ENCODE measurements at places on chromosomes 12 and 14.
A peak's percentile ranks its signal among the peaks of the same experiment; 100 is the strongest.

- DNase-seq: no peak
Observed at GRCh38 chr14:50906326-50907065, 34.6 kb downstream of the ABHD12B start.

DNA sequence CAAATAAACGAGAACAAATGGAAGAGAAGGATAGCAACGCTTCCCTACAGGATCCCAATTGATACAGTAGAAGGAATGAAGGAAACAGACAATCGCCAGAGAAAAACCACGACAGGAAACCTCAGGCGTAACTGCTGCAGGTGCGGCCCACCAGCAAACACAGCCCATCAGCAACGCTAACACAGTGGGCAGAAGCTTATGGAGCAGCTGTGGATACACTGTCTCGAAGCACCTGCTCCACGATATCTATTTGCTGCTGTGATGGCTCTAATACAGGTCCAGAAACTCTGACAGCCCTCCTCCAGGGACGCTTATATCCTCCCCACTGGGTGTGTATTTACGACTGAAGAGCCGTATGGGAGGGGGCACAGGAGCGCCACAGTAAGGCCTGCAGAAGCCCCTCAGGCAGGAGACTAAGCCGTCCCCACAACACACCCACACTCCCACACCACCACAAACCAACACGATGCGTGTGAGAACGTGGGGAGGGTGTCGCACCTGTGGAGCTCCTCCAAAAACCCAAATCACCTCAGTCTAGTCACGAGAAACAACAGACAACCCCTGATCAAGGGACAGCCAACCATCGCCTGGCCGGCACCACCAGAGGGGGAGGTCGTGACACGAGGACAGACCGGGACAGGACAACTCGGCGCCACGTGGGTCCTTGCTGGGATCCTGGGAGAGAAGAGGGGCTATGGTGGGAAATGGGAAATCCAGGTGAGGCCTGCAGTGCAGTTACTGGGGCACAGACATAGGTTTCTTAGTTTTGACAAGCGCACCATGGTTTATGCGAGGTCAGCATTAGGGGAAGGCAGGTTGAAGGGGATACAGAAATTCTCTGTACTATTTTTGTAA, 24.0 kb downstream of the POLE start:
- no peak for DNase-seq

GRCh38 chr14:34126586-34126985, 175.7 kb upstream of the EGLN3 start:
- no peak for DNase-seq

- DNase-seq: peak; percentile 7
Observed at GRCh38 chr14:99909513-99910064, 116.4 kb downstream of the EML1 start.

DNA sequence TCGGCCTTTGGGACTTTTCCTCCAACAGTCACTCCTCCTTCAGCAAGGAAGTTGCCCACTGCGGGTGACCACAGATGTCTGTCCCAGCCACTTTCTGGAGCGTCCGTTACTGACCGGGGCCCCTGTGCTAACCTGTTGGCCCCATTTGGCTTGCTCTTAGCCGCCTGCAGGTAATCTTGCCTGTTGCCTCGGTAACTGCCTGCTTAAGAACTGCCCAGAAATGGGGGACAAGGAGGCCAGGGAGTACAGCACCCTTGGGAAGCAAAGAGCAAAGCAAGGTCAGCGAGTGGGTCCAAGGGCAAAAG, 338.8 kb upstream of the SFSWAP start:
- DNase-seq: no peak

GRCh38 chr12:32098112-32098511, 8.5 kb upstream of the BICD1 start:
- DNase-seq: no peak

DNA sequence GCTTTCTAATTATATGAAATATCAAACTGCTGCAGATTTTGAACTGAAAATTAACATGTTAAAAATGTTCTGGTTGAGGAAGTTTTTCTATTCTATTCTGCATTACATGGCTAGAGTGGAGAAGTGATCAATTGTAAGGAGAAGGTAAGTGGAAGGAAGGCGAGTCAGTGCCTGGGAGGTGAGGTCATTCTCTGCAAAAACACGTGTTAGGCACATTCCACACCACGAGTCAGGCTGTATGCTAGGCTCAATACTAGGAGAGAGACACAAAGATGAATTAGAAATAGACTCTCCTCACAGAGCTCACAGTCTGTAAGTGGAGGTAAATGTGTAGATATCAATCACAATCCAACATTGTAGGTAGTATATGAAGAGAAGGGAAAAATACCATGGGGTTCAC, 194.1 kb downstream of the NOVA1 start:
- DNase-seq: peak; percentile 33

- DNase-seq: no peak
Observed at GRCh38 chr14:54695196-54695595, 128.3 kb downstream of the SAMD4A start.

- no peak for DNase-seq
Observed at GRCh38 chr12:52404951-52405350, 1.2 kb downstream of the KRT82 start.

GRCh38 chr14:46818147-46818546, 166.6 kb upstream of the RPL10L start:
- no peak for DNase-seq

DNA sequence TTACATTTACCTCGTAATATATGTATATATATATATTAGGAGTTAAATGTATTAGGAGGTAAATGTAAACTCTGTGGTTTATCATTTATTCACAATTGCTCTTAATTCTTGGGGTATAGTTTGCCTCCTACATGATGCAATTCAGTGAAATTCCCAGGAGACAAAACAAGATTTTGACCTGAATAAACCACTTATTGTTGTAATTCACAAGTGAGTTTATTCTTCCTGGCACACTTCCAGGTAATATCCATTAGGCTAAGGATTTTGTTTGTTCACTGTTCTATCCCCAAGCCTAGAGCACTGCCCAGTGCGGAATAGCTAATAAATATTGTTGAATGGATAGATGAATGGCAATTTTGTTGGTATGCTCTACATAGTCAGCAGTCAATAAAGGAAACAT, 3.0 kb downstream of the SMIM10L1 start:
- DNase-seq: peak; percentile 3

DNA sequence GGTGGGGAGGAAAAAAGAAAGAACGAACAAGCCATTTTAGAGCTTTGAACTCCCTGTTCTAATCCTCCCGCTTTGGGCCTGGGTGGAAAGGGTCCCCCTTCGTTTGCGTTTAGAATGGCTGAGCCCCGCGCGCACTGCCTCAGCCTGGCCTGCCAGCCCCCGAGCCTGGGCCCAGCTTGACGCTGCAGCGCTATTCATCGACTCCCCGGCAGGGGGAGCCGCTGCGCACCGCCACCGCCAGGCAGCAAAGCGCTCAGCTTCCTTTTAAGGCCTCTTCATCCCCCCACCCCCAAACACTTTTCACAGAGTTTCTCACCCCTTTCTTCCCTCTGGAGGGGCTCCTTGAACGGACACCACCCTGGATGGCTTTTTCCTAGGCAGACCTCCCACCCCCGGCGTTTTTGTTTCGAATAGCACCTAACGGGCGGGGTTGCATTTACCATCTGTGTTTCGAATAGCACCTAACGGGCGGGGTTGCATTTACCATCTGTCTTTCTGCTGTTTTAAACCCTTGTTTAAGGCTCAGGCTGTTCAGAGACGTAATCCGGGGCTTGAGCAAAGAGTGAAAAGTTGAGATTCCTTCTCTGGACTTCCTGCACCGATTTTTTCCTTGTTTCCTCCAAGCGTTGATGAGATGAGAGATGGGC, 56.4 kb upstream of the PIWIL1 start:
- no peak for DNase-seq

DNA sequence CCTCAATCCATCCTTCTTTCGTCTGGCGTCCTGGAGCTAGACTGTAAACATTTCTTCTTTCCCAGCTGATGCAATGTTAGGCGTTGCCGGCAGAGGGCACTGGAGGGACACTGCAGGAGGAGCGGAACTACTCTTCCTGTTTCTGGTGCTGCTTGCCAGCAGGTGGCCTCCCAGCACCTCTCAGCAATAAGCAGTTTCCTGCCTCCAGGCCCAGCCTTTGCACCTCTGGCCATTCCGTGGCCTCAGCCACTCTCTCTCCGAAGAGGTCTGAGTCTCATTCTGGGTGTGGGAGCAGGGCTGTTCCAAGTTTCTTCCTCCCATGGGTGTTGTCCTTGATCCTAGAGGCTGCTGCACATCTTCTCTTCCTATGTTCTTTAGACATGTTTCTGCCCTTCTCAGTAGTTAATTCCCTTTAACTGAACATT, 7.5 kb upstream of the ASPG start:
- peak; percentile 79 for DNase-seq

GRCh38 chr14:64937171-64937820, 5.2 kb downstream of the GPX2 start:
- peak; percentile 8 for DNase-seq

DNA sequence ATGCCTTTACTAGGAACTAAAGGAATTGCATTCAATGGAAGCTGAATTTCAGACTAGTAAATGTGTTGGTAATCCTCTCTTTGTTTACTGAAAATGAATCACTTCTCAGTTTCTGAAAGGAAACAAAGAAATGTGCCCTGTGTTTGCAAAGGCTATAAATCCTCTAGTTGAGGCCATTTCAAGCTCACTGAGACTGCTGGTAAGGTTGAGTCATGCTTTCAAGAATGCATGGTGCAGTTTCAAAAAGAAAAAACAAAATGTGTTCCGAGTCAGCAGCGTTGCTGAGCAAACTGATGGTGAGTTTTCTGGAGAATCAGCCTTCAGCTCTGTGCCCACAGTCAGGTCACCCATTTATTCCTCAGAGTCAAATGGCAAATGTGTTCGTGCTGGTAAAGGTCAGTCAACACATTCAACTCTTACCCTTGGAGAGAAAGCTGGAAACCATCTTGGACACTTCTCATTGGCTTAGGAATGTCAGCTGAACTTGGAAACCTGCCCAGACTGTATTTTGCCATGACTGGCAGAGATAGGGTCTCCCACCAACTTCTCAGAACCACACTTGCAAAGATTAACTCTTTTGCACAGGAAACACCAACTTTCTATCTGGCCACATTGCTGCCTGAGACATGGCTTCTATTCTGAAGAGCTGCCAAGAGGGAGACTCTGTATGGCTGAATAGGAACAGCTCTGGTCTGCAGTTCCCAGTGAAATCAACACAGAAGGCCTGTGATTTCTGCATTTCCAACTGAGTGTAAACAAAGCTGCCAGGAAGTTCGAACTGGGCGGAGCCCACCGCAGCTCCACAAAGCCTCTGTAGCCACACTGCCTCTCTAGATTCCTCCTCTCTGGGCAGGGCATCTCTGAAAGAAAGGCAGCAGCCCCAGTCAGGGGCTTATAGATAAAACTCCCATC, 484.4 kb downstream of the ATP23 start:
- DNase-seq: peak; percentile 97

- DNase-seq: no peak
Observed at GRCh38 chr12:52730383-52730782, 27.1 kb upstream of the KRT77 start.

GRCh38 chr14:100285021-100285912, 21.0 kb downstream of the SLC25A29 start:
- peak; percentile 40 for DNase-seq

DNA sequence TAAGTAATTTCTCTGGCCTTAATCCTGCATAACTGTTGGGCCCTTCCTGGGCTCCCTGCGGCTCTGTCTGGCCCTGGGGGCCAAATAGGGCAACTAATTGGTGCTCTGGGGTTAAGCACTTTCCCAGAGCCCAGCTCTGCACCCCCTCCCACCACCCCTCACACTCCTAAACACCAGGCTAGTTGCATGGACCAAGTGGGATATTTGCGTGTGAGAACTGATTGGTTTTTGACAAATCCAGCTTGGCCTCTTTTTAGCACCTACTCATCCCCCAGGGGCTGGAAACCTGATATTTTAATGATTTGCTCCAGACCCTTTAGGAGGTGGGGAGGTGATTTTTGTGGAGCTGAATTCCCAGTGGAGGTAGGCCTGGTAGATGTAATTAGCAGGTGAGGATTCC, 91.9 kb downstream of the DICER1 start:
- no peak for DNase-seq

All from fibroblast of mammary gland (primary cell).